ENCODE measurements at places on chromosomes 7 and 10.

- no peak overlapping the region for H3K4me3 ChIP-seq
- H3K4me1 ChIP-seq: peaks cover 5% of the 10 kb centered on the region
- no peak for DNase-seq
- no peaks in the 10 kb centered on the region for H3K36me3 ChIP-seq
Observed at GRCh38 chr7:79403879-79404278, 49.6 kb downstream of the MAGI2 start.

GRCh38 chr10:126352453-126352852 is 35.8 kb downstream of the ADAM12 start:
- no peak overlapping the region for H3K4me3 ChIP-seq
- no peak overlapping the region for H3K27ac ChIP-seq
- H3K4me1 ChIP-seq: no peaks in the 10 kb centered on the region
- DNase-seq: no peak
- no peaks in the 10 kb centered on the region for H3K36me3 ChIP-seq
- no peaks in the 10 kb centered on the region for H3K27me3 ChIP-seq

GRCh38 chr7:29502133-29502532 is 61.5 kb upstream of the PRR15 start:
- H3K4me1 ChIP-seq: peaks cover 31% of the 10 kb centered on the region
- no peaks in the 10 kb centered on the region for H3K36me3 ChIP-seq
- DNase-seq: no peak

DNA sequence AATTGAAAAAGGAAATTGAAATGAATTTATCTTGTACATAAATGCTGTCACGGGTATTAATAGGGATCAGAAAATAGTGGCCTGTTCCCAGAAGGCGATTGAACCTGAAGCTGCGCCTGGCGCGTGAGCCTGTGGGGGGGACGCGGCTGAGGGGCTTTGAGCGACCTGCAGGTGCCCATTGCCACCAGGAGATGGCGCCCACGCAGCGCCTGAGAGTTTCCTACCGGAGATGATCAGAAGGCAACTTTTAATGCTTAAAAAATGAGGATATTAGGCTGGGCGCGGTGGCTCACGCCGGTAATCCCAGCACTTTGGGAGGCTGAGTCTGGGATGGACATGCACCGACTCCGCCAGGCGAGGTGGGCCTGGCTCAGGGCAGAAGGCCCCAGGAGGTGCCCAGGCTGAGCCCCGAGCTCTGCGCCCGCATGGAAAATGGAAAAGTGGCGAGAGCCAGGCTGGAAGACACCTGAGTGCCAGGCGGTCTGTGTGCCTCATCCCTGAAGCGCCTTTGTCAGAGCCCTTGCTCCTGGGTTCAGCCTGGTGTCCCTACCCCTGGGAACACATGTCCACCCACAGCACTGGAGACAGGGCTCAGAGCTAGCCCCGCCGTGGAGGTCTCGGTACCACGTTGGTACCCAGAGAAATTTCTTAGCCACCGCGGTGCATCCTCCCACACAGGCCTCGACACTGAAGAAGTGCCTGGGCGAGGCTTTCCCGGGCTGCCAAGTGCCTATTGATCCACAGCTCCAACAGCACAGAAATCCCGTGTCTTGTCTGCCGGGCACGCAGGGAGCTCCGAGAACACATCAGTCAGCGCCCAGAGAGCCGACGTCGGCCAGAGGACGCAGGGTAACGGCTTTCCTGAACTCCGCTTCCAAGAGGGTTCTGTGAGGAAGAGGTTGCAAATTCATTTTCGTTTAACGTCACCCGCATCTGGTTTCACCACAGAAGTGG is 117.4 kb downstream of the INPP5A start:
- DNase-seq: peak; percentile 68
- no peak overlapping the region for H3K4me3 ChIP-seq
- no peak overlapping the region for H3K27ac ChIP-seq

DNA sequence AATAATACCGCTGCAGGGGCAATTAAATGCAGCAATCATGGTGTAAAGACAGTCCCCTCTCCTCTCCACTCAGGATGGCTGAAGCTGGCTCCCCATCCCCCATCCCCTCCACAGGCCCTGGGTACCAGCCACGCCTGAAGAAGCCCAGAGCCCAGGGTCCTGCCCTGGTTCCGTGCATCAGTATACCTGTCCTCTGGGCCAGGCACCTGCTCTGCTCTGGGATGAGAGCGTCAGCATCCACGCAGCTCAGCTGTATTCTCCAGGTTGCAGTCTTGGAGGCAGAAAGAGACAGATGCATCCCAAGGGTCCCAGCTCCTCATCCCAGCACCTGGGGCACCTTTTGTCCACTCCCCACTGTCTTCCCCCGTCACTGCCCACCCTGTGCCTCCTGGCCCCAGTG is 233.8 kb downstream of the TCERG1L start:
- DNase-seq: no peak
- no peaks in the 10 kb centered on the region for H3K4me1 ChIP-seq
- no peaks in the 10 kb centered on the region for H3K36me3 ChIP-seq
- H3K27me3 ChIP-seq: no peaks in the 10 kb centered on the region
- no peak overlapping the region for H3K27ac ChIP-seq
- no peak overlapping the region for H3K4me3 ChIP-seq

GRCh38 chr7:29859104-29859503 is 52.8 kb downstream of the WIPF3 start:
- H3K27ac ChIP-seq: no peak overlapping the region
- no peaks in the 10 kb centered on the region for H3K36me3 ChIP-seq
- peaks cover 4% of the 10 kb centered on the region for H3K27me3 ChIP-seq
- H3K4me1 ChIP-seq: no peaks in the 10 kb centered on the region

GRCh38 chr7:136062625-136063325 is 85.6 kb upstream of the MTPN start:
- H3K4me3 ChIP-seq: no peak overlapping the region
- H3K36me3 ChIP-seq: no peaks in the 10 kb centered on the region
- no peak overlapping the region for H3K27ac ChIP-seq
- H3K27me3 ChIP-seq: peaks cover 2% of the 10 kb centered on the region
- H3K4me1 ChIP-seq: no peaks in the 10 kb centered on the region

DNA sequence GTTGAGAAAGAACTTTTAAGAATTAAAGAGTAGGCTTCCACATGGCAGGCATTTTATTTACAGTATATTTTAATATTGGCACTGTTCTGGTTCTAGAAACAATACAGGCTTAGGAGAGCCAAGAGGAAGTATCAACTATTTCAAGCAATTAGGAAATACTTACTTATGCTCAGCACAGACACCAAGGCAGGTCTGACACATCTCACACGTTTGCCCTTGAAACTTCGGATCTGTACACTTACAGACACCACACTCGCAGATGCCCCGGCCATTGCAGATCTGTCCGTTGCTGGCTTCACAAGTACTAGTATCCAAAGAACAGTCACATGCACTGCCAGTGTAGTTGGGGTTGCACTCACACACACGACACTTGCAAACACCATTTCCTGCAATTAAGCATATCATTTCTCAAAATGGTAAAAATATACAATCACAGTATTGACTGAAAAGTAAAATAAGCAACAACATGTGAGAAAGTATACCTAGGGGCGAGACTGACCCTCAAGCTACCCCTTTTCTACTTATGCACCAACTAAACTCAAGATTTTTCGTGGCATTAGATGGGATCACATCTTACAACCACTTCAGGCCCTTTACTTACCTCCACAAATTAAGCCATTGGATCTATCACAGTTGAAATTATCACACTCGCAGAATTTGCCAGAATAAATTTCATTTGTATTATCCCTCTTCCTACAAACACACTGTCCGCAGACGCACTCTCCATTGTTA is 46.6 kb downstream of the ITGB1 start:
- H3K27me3 ChIP-seq: no peaks in the 10 kb centered on the region
- no peak overlapping the region for H3K27ac ChIP-seq
- no peak overlapping the region for H3K4me3 ChIP-seq
- H3K36me3 ChIP-seq: peaks cover 13% of the 10 kb centered on the region
- no peaks in the 10 kb centered on the region for H3K4me1 ChIP-seq

- H3K4me3 ChIP-seq: no peak overlapping the region
- H3K4me1 ChIP-seq: no peaks in the 10 kb centered on the region
- no peak overlapping the region for H3K27ac ChIP-seq
- no peaks in the 10 kb centered on the region for H3K27me3 ChIP-seq
Observed at GRCh38 chr10:129769381-129770116, 194.5 kb downstream of the EBF3 start.

GRCh38 chr7:48337012-48337621 is 165.9 kb downstream of the ABCA13 start:
- no peak overlapping the region for H3K4me3 ChIP-seq
- no peaks in the 10 kb centered on the region for H3K27me3 ChIP-seq
- no peaks in the 10 kb centered on the region for H3K4me1 ChIP-seq
- no peak overlapping the region for H3K27ac ChIP-seq
- peak; percentile 6 for DNase-seq

DNA sequence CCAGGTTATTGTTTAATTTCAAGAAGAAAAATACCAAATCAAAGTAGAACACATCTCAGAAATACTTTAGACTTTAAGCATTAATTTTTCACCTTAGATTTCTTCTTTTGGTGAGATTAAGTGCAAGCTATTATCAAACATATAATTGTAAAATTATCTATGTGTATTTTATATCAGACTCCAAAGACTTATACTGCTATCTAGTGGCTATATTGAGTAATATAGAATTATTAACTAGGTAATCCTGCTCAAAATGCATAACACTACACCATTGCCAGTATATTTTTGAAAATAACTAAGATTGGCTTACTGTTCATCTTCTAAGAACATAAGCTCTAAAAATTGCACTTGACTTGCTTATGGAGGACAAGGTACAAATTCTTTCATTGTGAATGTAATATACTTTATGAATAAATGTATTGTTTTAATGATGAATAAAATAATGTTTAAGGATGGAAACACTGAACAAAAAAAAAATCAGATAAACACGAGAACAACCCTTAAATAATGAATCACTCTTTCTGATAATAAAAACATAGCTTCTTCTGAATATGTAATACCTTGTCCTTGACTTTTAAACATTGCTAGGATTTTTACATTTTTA is 86.7 kb upstream of the GNAI1 start:
- no peak overlapping the region for H3K4me3 ChIP-seq
- no peak overlapping the region for H3K27ac ChIP-seq
- DNase-seq: no peak
- no peaks in the 10 kb centered on the region for H3K36me3 ChIP-seq
- H3K4me1 ChIP-seq: no peaks in the 10 kb centered on the region

- H3K27me3 ChIP-seq: no peaks in the 10 kb centered on the region
- H3K36me3 ChIP-seq: no peaks in the 10 kb centered on the region
- H3K4me1 ChIP-seq: peaks cover 21% of the 10 kb centered on the region
Observed at GRCh38 chr7:92751902-92752901, 84.2 kb downstream of the CDK6 start.
